ENCODE measurements at places on chromosomes 6 and 20.

DNA sequence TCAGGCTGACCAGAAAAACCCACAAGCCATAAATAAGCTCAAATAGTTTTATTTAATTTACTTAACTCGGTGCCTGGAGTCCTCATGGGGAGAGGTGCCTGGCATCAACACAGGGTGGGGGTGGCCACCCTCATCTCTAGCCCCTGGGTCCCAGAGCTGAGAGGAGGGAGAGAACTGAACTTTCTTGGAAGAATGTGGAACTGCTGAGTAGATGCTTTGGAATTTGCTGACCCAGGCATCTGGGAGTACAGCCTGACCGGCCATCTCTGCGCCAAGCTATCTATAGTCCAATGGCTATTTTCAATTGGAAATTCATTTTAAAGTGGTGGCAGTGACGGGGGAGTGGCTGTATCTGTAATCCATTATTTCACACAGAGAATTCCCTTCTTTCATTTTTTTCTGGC, 104.8 kb downstream of the CDH26 start:
- peak; percentile 75 for DNase-seq

- DNase-seq: no peak
These were observed 37.7 kb downstream of the LY86 start for GRCh38 chr6:6626187-6626586.

DNA sequence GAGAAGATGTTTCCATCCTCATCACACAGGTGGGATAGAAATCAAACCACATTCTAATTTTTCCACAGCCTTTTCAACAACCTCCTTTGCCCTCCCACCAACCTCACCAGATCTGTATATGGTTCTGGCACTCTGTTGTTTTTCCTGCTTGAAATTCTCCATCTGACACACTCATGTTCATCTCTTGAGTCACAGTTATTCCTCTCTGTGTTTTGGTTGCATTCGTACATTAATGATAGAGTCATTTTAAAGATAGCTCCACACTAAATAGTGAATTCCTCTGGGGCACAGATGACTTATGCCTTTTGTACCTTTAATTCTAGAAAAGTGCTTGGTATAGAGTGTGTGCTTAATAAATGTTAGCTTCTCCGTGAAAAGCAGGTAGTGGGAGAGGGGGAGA, 1.4 kb upstream of the GCLC start:
- no peak for DNase-seq

- no peak for DNase-seq
These were observed 2.7 kb downstream of the TEAD3 start for GRCh38 chr6:35494161-35494563.

DNA sequence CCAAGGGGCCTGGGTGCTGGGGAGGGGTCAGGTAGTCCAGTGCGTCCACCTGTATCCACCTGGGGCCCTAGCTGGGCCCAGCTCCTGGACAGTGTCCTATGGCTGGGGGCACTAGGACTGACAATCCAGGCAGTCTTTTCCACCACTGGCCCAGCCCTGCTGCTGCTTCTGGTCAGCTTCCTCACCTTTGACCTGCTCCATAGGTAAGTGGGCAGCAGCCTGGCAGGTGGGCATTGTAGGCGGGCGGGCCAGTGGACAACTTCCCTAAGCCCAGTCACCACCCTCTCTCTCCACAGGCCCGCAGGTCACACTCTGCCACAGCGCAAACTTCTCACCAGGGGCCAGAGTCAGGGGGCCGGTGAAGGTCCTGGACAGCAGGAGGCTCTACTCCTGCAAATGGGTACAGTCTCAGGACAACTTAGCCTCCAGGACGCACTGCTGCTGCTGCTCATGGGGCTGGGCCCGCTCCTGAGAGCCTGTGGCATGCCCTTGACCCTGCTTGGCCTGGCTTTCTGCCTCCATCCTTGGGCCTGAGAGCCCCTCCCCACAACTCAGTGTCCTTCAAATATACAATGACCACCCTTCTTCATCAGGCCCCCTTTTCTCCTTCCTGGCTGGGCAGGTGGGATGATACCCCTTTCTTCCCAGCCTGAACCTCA, 584 bp downstream of the C20orf141 start:
- DNase-seq: no peak

GRCh38 chr6:135972586-135972985, 121.1 kb downstream of the PDE7B start:
- DNase-seq: no peak

- DNase-seq: no peak
These were observed 304.9 kb upstream of the TCF21 start for GRCh38 chr6:133583907-133584427.

GRCh38 chr6:41043151-41043550, 884 bp downstream of the TSPO2 start:
- DNase-seq: no peak

DNA sequence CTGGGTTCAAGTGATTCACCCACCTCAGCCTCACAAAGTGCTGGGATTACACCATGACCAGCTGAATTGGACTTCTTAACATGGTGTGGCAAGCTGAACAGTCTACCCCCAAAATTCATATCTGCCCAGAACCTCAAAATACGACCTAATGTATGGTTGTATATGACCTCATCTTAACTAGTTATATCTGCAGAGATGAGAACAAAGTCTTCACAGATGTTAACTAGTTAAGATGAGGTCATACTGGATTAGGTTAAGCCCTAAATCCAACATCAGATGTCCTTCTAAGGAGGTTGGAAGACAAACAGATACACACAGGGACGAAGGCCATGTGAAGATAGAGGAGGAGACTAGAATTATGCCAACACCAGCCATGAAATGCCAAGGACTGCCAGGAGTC, 102.5 kb downstream of the JPH2 start:
- DNase-seq: no peak
